ENCODE measurements at places on chromosomes 3 and 15.

DNA sequence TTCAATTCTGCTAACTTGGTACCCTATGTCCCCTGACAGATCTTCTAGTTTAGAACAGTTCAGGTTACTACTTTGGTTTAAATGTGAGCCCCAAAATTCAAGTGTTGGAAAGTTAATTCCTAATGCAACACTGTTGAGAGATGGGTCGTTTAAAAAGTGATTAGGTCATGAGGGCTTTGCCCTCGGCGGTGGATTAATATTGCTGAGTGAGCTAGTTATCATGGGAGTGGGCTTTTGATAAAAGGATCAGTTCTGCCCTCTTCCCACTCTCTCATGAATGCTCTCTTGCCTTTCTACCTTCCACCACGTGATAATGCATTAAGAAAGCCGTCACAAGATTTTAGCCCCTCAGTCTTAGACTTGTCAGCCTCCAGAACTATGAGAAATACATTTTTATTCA is 72.1 kb downstream of the BTLA start:
- DNase-seq = no peak

GRCh38 chr15:52256366-52256765 is 39.2 kb downstream of the MYO5C start:
- DNase-seq = peak; percentile 60

DNA sequence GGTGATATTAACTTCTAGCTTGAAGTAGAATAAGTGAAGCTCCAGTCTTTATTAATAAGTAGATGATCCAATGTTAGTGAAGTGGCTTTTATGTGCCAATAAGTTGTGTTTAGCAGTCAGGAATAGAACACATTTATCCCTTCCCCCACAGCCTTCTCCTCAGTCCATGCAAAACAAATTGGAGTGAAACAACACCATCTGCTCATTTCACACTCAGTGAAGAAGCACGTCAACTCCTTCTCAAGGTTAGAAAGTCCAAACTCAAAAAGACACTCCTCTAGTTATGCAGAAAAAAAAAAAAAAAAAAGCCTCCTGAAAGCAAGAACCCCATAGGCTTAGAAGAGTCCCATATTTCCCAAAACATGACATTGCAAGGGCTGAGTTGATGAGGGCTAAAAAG is 18.0 kb upstream of the NEO1 start:
- DNase-seq = no peak

GRCh38 chr3:153396581-153396980 is 234.6 kb downstream of the RAP2B start:
- no peak for DNase-seq

DNA sequence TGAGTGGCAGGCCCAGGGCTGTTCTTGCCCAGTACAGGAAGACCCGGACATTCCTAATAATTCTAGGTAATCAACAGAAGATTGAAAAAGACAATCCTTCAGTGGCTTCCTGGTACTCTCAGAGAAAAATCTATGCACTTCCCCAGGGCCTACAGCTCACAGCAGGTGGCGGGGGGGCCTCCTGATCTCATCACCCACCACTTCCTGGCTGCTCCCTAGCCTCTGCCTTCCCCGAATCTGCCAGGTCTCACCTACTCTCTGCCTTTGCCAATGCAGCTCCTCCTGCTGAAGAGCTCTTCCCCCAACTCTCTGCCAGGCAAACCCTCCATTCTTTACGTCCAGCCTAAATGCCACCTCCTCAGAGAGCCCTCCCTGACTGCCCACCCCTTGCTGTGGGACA is 37.5 kb downstream of the EHD4 start:
- no peak for DNase-seq

- no peak for DNase-seq
These were observed 207.9 kb upstream of the COL8A1 start for GRCh38 chr3:99430348-99431134.

DNA sequence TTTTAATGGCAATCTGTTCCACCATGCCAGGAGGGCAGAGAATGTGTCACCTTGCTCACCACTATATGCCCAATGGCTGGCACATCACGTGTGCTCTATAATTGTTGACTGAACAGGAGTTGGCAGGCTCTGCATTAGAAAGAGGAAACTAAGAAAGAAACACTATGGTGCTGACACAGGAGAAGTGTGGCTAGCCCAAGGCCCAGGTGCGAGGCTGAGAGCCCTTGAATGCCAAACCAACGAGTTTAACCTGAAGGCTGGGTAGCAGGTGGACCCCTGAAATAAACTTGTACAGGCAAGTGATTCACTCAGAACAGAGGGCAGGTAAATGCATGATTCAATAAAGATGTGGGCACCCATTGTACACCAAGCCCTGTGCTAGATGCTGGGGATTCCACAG is 2.4 kb downstream of the CHCHD4 start:
- no peak for DNase-seq

GRCh38 chr3:53478921-53479664 is 15.3 kb upstream of the CACNA1D start:
- DNase-seq = no peak

GRCh38 chr15:69804786-69805185 is 292.9 kb downstream of the TLE3 start:
- DNase-seq = no peak

GRCh38 chr15:34994925-34995324 is 6.8 kb upstream of the ZNF770 start:
- no peak for DNase-seq

- no peak for DNase-seq
These were observed 178.6 kb downstream of the ADAMTS9 start for GRCh38 chr3:64509206-64509605.

GRCh38 chr3:86087160-86087871 is 903.6 kb downstream of the VGLL3 start:
- DNase-seq = no peak

DNA sequence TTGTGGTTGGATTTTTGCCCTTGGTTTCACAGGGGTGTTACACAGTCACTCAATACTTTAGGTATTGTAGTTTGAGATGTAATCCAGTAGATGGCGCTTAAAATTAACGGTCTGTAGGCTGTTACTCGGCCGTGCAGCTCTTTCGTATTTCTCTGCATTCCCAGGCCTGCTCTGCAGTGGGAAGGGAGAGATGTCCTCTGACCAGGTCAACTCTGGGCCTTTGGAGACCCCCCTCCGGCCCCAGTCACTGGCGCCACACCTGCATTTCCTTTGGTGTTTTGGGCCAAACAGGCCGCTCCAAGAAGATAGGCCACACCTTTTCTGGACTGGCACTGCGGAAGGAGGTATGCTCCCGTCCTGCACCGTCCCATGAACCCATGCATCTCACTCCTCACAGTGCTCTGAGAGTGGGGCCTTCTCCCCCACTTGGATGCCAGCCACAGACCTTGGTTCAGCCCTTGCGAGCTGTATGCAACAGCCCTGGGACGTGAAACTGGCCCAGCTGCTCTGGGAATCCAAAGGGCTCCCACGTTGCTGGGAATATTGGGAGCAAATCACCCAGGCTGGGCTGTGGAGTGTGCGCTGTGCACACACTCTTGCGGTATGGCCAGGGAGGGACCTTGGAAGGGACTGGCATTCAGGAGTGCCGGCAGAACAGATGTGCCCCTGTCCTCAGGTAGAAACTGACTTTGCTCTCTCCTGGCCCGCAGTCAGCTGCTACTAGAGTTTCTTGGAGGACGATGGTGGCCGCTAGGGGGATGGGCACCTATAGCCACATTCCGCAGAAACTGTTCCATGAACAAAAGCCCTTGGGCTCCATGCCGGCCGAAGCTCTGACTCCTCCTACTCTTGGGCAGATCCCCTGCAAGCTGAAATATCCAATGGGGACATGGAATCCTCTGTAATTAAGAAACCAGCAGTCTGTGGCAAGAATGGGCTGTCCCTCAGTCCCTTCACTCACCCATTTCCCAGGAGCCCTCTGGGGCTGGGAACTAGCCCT is 410.5 kb upstream of the CADM2 start:
- no peak for DNase-seq

DNA sequence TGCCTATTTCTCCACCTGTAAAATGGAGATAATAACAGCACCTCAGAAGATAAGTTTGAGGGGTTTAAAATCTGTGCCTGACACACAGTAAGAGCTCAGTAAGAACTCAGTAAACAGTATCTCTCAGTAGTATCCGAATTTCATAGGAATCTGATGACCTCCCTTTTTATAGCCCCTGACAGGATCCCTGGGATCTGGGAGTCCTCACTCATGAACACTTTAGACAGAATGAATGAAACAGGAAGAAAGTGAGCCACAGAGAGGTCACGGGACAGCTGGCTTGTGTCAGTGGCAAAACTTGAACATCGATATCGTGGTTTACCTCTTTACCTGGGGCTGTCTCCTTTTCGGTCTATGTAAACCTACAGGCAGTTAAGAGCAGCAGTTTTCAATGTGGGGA is 51.2 kb downstream of the LRTM1 start:
- DNase-seq = no peak

GRCh38 chr3:120555657-120556509 is 40.3 kb upstream of the NDUFB4 start:
- no peak for DNase-seq

GRCh38 chr3:194507571-194507970 is 20.8 kb upstream of the ATP13A3 start:
- no peak for DNase-seq

GRCh38 chr15:60004846-60005351 is 788 bp downstream of the FOXB1 start:
- DNase-seq = no peak

- no peak for DNase-seq
These were observed 871.2 kb downstream of the TUSC7 start for GRCh38 chr3:117580806-117581205.

GRCh38 chr3:81022339-81022738 is 739.1 kb downstream of the GBE1 start:
- DNase-seq = no peak

- peak; percentile 52 for DNase-seq
These were observed 23.2 kb downstream of the RPLP1 start for GRCh38 chr15:69475769-69476358.

DNA sequence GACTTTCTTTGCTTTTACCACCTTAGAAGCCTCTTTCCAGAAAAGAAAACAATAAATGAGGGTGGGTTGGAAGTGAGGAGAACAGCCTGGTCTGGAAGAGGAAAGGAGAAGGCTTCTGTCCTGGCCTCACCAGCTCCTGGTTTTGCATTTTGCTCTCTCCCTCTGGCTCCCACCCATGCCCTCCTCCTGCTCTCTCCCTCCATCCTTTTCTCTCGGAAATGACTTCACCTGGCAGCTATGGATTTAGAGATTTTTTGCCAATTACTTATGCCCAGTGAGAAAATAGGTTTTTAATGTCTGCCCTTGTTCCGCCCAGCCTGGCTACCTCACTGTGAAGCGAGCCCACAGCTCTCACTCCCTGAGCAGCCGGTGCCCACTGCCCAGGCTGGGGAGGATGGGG is 77.9 kb upstream of the NTRK3 start:
- no peak for DNase-seq

- no peak for DNase-seq
These were observed 6.2 kb downstream of the MELTF start for GRCh38 chr3:197023241-197023997.

- no peak for DNase-seq
These were observed 1298.5 kb downstream of the ROBO2 start for GRCh38 chr3:78338405-78338804.

- DNase-seq = no peak
These were observed 17.8 kb downstream of the SPATA12 start for GRCh38 chr3:57078344-57078634.

- no peak for DNase-seq
These were observed 39.0 kb downstream of the LRTM1 start for GRCh38 chr3:54888873-54889272.

DNA sequence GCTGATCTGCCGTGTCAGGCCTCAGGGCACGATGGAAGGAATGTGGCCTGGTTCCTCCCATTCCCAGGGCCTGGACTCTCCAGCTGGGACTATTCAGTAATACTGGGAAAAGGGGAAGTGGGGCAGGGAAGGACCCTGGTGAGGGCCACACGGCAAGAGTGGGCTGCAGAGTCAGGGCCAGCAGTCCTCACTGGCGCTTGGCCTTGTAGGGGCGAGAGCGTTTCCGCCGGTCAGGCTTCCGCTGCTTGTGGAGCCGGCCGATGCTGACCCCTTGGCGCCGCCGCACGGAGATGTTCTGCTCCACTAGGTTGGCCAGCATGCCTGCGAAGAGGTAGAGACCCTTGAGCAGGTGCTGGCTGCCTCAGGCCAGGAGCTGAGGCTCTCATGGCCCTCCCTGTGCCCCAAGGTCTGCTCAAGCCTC is 42.8 kb downstream of the SEMA3G start:
- no peak for DNase-seq

DNA sequence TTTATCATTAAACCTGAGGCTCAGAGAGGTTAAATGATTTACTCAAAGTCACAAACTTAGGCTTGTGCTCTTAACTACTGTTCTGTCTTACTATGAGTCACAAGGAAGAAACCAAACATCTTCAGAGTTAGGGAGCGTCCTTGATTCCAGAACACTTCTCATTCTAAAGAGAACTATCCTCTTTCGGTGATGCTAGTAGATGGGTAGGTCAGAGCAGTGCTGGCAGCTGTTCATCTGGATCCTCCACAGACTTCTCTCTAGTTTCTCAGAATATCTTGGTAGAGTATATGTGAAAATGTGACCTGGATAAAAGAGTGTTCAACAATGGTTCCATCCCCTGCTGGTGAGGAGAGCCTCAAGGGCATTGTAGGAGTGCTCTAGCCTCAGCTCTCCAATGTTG is 3.3 kb downstream of the ARL6IP5 start:
- no peak for DNase-seq
